NCI-H1092 (cell line): ENCODE measurements at places on chromosomes 7 and 10.

GRCh38 chr7:45662540-45663166 is 88.5 kb downstream of the ADCY1 start:
- no peak for DNase-seq

DNA sequence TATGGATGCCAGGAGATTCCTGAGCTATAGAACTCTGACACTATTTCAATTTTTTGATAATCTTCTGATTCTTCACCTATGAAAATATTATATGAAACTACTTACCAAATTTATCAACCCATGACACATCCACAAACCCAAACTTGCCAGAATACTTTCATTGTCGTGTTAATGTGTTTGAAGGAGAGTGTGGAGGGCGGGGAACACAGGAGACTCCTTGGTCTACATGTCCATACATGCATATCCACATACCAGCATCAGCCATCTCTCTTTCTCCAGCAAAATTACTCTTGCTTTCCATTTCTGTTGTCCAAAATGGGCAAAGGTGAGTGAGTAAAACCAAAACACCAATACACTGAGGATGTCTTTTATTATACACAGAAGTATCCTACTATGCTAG is 23.5 kb upstream of the BPGM start:
- DNase-seq, result no peak

DNA sequence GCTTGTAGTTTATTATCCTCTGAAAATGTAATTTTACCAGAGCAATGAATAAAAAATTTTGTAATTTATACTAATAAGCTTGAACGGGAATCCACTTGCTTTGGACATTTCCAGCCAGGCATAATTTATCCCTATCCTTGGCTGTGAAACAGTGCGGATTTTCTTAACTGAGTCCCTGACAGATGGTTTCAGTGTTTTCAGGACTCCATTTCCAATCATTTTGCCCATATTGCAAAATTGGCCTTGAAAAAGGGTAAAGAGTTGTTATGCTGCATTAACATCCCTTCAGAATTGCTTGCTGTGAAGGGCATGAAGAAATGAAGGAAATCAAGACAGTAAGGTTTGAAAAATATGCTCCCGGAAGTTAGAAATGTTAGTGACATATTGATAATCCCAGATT is 57.7 kb downstream of the NXPH1 start:
- no peak for DNase-seq

DNA sequence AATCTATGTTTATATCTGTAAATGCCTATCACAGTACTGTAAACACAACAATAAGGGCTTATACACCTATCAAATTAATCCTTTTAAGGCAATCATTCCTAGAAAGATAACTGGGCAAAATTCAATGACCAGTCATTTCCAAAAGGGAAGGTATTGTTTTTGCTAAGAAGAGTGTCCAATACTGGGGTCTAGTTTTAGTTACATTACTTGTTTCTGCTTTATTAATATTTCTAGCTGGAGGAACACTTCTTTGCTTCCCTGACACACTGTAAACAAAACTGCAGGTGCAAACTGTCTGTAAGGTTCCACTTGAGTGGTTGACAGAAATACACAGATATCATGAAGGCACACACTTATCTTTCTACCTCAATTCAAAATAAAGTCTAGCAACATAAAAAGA is 84.2 kb upstream of the FAM133B start:
- DNase-seq, result peak; percentile 26

DNA sequence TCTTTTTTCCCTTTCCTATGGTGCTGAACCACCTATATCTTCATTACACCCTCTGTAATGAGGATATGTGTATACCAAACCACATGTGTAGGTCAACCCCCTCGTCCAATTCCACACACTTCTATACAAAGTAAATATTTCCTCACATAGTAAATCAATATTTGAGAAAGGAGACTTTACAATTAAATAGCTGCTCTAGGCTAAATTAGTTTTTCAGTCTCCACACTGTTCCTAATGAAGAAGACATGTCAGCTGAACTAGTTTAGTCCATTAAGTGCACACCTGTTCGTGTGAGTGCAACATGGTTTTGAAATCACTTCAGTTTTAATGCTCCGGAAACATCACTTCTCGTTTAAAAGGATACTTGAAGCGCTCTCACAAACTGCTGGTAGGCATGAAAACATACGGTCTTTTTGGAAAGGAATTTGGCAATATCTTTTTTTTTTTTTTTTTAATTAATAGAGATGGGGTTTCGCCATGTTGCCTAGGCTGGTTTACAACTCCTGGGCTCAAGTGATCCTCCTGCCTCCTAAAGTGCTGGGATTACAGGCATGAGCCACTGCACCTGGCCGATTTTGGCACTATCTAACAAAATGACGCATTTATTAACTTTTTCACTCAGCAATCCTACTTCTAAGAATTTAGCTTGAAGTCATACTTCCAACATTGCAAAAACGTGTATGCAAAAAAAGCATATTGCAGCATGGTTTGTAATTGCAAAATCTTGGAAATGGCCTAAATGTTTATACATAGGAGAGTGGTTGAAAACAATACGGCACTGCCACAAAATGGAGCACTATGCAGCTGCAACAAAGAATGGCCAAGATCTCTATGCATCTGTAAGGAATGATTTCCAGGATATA is 2.1 kb upstream of the XRCC2 start:
- peak; percentile 92 for DNase-seq

- no peak for DNase-seq
Observed at GRCh38 chr10:130141460-130141859, 5.3 kb downstream of the GLRX3 start.

- peak; percentile 8 for DNase-seq
Observed at GRCh38 chr7:44534501-44534900, 6.6 kb downstream of the NPC1L1 start.

DNA sequence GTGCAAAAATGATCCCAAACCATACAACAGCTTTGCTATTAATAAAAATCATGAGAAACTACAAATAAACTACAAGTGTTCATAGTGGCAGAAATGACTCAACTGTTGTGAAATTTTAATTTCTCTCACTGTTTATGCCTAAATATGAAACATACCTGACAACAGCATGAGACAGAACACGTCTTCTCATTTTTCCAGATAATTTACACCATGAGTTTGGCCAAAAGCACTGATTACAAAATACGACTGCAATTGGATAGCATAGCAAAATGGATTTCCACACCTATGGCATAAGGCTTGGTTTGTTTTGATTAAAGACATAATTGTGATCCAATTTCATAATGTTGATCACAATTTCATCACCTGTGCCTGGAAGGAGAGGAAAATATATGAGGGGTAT is 608.6 kb downstream of the GATA3 start:
- no peak for DNase-seq

- DNase-seq, result no peak
Observed at GRCh38 chr7:119256001-119256400, 1017.0 kb upstream of the KCND2 start.

DNA sequence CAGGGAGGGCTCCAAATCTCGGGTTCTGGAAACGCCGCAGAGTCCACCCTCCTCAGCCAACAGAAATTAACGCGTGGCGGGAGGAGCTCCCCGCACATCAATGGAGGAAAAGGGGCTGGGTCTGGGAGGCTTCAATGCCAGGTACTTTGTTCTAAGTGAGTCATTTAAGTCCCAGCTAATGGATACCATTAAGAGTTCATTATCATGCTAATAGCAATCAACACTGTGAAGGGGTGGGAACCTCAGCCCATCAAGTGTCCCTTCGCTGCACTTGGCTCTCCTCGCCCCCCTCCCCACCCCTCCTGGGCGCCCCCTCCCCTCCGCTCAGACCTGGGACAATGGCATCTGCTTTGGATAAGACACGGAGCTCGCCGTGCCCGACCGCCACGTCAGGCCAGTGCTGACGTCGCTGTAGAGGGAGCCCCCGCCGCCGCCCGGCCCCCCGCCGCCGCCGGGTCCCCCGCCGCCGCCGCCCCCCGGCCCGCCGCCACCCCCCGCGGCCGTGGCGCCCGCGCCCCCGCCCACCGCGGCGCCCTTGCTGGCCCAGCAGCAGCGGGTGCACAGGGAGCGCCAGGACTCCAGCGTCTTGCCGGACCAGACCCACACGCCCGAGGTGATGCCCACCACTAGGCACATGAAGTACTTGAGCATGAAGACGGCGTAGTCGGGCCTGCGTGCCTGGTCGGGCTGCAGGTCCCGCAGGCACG is 2.9 kb downstream of the FZD8 start:
- DNase-seq, result no peak

- DNase-seq, result peak; percentile 14
Observed at GRCh38 chr10:35563261-35563891, 41.8 kb upstream of the GJD4 start.

DNA sequence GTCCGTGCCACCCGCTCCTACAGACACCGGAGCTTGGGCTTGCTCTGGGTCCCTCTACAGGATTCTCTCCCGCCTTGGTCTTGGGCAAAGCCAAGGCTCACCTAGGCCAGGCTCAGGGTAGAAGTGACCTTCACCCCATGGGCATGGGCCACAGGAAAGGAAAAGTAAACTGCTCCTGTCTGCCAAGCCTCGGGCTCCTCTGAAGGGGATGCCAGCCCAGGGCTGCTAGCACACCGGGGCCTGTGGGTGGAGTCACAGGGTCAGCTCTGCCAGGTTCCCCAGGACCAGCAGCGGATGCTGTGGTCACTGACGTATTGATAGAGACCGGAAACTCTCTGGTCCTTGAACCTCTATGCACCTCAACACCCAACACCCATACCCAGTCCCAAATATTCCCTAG is 222.7 kb upstream of the MGMT start:
- no peak for DNase-seq

GRCh38 chr10:60107308-60107976 is 201.1 kb upstream of the CCDC6 start:
- DNase-seq, result no peak

DNA sequence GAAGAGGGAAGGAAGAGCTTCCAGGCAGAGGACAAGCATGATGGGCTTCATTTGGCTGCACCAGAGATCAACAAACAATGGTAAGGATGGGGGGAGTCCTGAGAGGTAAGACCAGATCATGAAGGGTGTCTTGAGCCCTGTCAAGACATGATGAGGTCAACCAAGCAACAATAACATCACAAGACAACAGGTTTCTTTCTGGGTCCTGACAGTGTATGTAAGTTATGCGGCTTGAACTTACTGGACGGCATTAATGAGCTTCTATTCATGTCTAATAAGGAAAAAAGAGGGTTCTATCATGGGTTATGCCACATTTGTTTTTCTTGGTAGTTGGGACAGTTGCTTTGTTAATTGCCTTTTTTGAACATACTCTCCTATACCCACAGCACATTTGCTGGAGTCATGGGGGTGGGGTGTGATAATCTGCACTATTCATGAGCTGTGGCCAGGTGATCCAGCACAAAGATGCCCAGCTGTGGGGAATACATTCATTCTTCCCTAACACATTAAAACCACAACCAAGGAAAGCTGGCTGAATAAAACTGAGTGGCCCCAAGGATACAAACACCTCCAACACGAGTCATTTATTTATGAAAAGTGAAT is 168.8 kb upstream of the KLF14 start:
- DNase-seq, result no peak

GRCh38 chr10:8416192-8416701 is 361.8 kb downstream of the GATA3 start:
- no peak for DNase-seq

DNA sequence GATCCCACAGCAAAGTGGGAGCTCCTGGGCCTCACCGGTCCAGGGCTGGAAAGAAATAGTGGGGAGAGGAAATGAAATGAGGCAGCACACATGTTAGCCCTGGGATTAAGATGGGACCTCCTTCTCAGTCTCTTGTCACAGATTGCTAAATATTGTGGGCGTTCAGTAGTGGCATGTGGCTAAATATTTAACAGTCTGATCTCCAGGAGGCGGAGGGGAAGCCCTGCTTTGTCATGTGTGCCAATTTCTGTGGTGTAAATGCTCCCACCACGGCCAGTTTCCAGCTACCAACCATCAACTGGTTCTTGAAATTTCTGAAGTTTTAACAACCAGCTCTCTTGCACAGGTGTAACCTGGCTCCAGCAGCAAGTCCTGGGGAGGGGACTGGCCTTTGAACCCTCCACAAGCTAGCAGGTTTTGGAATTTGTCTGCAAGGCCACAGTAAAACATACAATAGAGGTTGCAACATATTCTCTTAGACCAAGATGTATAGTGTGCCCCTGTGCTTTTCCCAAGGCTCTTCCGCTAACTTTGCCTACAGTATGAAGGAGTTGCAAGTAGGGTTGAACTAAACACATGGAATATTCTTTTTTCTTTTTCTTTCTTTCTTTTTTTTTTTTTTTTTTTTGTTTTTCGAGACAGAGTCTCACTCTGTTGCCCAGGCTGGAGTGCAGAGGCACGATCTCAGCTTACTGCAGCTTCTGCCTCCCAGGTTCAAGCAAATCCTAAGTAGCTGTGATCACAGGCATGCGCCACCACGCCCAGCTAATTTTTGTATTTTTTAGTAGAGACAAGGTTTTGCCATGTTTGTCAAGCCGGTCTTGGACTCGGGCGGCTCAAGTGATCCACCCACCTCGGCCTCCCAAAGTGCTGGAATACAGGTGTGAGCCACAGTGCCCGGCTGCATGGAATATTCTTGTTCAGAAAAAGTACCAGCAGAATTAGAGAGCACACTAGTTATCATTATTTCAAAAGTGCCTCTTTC is 103.1 kb upstream of the PCBD1 start:
- DNase-seq, result no peak

GRCh38 chr10:76119036-76119435 is 687.6 kb downstream of the LRMDA start:
- DNase-seq, result no peak

GRCh38 chr10:106424054-106424453 is 740.5 kb downstream of the SORCS1 start:
- no peak for DNase-seq

DNA sequence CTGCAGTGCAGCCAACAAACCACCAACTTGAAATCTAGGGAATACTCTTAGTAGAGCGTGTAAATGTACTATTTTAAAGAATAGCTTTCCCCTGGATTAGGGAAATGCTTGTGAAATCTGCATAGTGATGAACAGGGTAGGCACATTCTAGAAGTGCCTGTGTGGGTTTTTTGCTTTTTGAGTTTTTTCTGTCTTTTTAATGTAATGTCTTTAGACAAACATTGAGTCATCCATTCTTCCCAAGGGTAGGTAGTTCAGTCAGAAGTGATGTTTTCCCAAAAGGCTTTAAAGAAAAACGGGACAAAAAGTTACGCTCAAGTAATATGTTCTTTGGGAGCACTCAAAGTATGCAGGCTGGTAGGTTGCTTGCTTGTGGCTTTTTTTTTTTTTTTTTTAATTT is 130.0 kb downstream of the AUTS2 start:
- DNase-seq, result no peak
